ENCODE measurements at places on chromosomes 16 and 17.

DNA sequence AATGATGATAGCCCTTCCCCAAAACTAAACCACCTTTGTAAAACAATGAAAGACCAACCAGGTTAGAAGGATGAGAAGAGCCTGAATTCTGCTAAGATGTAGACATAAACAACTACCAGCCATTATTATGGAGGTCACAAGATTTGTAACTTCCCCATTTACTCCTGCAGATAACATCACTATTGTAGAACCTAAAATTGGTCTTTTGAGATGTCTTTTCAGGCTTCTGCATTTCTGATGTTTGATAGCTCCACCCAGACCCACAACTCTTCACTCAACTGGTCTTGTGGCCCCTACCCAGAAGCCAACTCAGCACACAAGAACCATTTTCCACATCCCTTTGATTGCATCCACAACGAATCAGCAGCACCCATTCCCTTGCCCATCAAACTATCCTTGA is 100.8 kb downstream of the TMEM132E start:
- DNase-seq, result no peak

- no peak for DNase-seq
Observed at GRCh38 chr17:37100231-37100630, 151.5 kb downstream of the AATF start.

- DNase-seq, result peak; percentile 81
Observed at GRCh38 chr17:42180922-42181850, at the start of gene KCNH4. Gene KCNH4, minus strand, starts transcription at chr17:42181142. Its CDS starts 197 bp downstream, at chr17:42180945.

GRCh38 chr17:49361129-49361901 is 735 bp downstream of the ZNF652 start:
- peak; percentile 51 for DNase-seq

DNA sequence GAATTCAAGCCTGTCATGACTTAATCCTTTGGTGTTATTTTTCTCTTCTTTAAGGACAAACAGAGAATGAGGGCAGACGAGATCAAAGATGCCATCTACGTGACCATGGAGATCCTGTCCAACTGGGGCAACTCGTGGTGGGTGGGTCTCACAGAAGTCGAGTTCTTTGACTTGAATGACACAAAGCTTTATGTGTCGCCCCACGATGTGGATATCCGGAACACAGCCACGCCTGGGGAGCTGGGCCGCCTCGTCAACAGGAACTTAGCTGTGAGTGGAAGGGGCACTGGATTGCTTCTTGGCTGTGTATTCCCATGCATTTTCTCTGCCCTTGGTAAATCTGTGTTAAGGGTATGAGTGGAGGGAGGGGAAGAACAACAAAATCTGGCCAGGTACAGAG is 158.7 kb downstream of the KATNIP start:
- DNase-seq, result no peak

DNA sequence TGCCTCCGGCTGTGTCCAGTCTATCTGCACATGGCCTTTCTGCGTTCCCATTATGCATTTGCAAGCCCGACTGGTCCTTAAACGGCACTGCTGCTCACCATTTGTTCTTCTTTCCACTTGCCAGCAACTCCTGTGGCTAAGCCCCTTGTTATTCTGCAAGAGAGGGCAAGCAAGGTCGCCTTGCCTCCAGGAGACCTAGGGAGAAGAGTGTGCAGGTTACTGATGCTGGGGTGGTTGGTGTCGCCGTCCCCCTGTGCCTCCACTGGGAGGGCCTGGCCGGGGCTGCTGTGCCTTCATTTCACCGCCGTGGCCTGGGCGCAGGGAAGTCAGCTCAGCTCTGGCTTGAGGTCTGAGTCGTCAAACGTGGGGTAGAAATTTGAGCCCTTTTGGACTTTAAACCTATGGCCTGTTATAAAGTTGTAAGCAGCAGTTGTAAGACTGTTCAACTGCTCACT is 12.7 kb downstream of the SLC6A4 start:
- no peak for DNase-seq

Data from T-helper 2 cell (primary cell).